ENCODE measurements at places on chromosomes 7 and 10.

GRCh38 chr10:105121743-105122142, 480.7 kb downstream of the SORCS3 start:
- no peak for DNase-seq

DNA sequence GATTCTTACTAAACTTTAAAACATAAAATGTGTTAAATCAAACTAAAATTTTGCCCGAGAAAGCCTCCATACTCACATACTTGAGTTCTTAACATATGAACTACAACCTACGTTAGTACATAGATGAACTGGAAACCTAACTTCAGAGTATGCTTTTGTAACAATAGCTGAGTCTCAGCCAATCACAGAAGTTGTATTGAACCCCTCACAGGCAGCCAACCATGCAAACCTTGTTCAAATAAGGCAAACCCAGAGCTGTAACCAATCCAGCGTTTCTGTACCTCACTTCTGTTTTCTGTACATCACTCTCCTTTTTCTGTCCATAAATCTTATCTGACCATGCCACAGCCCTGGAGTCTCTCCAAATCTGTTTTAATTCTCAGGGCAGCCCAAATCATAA, 157.3 kb upstream of the COL1A2 start:
- no peak for DNase-seq

DNA sequence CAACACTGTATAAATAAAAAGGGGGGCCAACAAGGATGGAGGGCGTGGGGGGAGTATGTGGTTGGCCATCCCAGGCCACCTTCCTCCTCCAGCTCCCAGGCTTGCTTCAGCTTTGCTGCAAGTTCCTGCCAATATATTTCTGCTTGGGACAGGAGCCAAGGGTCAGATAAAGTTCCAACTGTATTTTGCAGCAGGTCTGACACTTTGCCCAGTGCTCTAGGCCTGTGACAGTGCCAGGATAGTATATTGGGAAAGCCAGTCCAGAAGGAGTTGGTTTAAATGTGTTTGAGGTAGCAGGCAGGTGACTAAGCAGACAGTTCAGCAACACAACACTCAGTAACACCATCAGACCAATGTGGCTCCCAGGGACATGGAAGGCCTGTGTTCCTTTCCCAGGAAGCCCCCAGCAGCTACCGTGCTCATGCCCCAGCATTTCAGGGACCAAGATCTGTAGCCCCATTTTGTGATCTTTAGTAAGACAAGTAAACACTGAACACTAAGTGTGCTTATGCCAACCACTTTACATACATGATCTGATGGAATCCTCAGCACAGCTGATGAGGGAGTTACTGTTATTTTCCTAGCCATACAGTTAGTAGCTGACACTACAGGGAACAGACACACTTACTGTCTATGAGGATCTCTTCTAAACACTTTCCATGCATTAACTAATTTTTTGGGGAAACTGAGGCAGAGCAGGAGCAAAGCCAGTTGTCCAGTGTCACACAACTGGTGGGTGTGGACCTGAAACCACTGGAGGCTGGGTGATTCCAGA, 38.9 kb downstream of the DNAJB12 start:
- peak; percentile 59 for DNase-seq

DNA sequence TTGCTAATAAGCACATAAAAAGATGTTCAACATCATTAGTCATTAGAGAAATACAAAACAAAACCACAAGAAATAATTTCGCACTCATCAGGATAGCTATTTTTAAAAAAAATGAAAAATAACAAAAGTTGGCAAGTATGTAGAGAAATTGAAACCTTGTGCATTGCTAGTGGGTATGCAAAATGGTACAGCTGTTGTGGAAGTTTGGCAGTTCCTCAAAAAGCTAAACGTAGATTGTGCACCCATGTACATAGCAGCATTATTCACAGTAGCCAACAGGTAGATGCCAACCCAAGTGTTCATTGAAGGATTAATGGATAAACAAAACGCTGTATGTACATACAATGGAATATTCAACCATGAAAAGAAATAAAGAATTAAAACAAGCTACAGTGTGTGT, 35.3 kb upstream of the STARD3NL start:
- no peak for DNase-seq

DNA sequence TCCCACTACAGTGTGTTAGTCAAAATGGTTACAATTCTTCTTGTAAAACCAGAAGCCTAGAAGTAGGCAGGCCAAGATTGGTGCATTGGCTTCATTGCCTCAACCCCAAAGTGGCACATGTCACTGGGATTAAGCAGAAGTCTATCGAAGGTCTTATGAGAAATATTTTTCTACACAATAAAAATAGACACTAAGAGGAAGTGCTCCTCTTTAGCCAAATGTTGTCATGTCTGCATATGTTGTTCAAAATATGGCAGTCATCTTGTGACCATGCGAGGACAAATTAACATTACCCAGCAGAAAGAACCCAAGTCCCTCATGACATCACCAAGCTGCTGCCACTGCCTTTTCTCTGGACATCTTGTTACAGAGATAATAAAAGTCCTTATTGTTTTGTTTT, 6.3 kb upstream of the NSMCE4A start:
- no peak for DNase-seq

GRCh38 chr7:121180436-121181063, 148.2 kb upstream of the WNT16 start:
- DNase-seq: no peak

DNA sequence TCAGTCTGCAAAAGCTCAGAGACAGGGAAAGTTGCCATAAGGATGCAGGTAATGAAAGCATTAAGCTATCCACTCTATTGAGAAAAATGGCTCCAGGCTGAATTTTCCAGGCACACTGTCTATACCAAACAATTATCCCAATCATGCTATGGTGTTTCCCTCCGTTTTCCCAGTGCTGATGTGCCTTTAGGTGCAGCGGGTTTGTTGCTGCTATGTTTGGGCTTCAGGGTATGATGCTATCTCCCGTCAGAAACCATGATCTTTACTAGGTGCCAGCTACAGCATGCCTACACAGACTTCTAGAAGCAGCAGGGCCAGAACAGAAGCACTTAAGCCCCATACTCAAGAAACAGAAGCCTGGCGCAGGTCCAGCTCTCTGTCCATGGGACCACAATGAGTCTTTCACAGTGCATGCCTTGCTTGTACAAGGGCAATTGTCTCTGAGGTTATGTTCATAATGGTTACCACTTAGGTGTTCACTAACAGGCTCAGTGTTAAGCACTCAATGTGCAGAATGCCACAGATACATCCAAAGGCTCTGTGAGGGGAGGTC, 19.4 kb downstream of the STEAP1B start:
- DNase-seq: no peak

GRCh38 chr7:112068967-112069366, 137.2 kb downstream of the DOCK4 start:
- DNase-seq: no peak

DNA sequence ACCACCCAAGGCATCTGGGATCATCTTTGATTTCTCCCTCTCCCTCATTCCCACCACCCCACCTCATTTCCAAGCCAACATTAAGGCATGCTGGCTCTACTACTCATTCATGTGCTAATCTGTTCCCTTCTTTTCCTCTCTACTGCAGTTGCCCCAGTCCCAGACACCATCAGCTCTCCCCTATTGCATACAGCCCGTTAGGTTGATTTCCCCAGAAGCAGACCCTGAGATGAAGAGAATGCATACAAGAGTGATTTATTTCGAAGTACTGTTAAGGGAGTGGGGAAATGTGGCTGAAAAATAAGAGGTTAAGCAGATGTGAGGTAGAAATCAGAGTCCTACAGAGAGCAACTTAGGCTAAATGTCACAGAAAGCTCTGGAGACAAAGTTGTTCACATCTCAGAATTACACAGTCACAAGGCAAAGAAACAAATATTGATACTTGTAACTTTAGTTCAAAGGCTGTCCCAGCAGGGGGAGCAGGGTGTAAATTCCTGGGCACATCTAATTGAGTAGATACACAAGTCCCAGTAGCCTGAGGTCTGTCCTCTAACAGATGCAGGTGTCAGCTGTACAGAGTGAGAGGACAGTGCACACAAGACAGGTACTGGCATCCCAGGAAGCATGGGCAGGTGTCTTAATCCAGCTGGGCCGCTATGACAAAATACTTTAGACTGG, 20.9 kb downstream of the AKR1D1 start:
- DNase-seq: no peak

DNA sequence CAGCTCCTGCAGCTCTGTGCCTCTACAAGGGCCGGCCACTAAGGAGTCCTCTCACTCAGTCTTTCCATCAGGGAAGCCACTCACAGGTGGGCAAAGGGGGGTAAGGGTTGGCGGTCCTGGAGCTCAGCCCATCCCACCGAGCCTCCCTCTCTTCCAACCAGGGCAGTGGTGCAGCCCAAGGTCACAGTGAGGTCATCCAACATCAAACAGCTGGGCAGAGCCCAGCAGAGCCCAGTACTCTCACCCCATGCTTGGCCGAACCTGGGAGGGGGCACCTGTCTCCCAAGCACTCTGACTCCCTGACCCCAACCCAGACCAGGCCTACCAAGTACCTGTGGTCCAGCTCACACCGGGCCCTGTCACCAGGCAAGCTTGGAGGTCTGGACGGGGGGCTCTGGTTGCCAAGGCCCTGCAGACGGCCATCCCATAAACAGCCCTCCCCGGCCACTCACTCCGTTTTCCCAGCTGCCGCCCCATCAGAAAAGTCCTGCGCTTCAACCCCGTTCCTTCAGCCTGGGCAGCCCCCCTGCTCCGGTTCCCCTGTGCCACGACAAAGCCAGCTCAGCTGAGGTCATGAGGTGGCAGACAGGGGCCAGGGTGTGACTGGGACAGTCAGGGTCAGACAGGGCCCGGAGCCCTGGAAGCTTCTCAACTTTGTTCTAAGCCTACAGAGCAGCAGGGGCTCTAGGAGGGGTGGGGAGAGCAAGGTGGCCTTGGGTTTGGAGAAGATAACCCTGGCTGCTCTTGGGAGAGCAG, 27.5 kb downstream of the PDGFA start:
- DNase-seq: no peak

DNA sequence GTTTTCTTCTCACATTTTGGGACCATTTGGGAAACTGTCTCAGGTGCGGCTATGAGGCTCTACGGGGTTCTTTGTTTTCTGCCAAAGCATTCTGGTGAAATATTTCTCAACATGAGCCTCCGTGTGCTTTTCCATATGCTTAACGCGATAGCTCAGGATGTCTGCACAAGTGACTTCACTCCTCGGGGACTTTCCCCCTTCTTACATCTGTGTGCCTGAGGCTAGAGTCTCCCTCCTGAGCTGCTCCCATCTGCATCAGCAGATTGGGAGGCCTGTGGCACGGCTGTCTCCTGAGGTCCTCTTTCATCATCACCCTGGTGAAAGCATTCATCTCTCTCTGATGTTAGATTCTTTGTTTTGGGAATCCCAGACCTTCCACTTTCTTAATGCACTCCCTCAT, 1190.9 kb downstream of the TYW1 start:
- no peak for DNase-seq

GRCh38 chr7:87204933-87205332, 14.6 kb downstream of the TMEM243 start:
- no peak for DNase-seq

DNA sequence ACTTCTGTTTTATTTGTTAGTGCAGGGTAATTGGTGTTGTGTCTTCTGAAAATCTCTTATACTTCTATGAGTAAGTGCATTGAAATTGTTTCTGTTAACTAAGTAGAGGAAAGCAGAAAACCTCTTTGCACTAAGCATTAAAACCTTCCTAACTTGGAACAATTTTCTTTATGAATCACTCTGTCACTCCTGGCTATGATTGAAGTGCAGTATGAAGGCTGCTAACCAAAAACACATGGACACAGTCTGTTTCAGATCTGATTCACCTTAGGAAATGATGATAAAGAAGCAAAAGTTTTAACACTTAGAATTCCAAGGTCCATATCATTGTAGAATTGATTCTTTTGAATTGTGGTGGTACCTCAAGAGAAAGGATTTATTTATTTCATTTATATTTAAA, 41.9 kb downstream of the MET start:
- DNase-seq: no peak

DNA sequence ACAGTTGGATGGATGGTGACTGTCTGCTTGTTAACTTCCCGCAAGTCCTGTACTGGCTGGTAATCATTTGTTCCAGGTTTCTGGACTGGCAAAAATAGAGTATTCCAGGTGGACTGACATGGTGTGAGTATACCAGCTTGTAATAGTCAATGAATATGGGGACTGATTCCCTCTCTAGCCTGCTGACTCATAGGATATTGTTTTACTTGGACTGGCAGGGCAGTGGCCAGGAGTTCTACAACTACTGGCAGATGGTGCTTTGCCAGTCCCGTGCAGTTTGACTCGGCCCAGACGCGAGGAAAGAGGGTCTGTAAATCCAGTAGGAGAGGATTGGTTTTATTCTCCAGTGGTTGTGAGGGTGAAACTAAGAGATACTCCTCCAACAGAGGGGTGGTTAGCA, 78.0 kb downstream of the PRR15 start:
- DNase-seq: no peak

- DNase-seq: no peak
Observed at GRCh38 chr7:45123913-45124710, 12.6 kb upstream of the TBRG4 start.

- DNase-seq: no peak
Observed at GRCh38 chr10:35606430-35606829, 1.3 kb downstream of the GJD4 start.

DNA sequence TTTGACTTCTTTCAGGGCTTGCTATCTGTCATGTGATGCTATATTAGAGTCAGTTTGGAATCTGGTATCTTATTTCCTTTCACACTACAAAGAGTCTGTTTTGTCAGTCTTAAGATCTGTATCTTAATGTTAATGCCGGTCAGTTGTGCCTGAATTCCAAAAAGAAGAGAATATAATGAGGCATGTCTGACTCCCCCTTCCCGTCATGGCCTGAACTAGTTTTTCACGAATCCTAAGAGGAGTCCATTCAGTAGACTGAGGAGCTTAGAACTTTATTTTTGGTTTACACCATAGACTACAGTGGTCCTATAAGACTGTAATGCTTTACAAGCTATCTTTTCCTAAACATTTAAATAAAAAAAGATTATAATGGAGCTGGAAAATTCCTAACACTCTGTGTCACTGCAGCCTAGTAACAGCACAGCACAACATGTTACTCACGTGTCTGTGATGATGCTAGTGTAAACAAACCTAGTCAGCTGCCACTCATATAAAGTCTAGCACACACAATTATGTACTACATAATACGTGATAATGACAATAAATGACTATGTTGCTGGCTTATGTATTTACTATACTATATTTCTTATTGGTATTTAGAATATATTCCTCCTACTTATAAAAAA, 50.6 kb downstream of the VPS41 start:
- DNase-seq: peak; percentile 23
